HuH-7.5 (cell line): ENCODE measurements at places on chromosomes 1 and 21.

GRCh38 chr1:173418107-173418985 lies 58.8 kb upstream of the PRDX6 start:
- no peak for DNase-seq

GRCh38 chr1:31591425-31592093 lies 15.2 kb downstream of the TINAGL1 start:
- DNase-seq: no peak

GRCh38 chr1:172382990-172383389 lies 37.5 kb upstream of the C1orf105 start:
- DNase-seq: no peak

DNA sequence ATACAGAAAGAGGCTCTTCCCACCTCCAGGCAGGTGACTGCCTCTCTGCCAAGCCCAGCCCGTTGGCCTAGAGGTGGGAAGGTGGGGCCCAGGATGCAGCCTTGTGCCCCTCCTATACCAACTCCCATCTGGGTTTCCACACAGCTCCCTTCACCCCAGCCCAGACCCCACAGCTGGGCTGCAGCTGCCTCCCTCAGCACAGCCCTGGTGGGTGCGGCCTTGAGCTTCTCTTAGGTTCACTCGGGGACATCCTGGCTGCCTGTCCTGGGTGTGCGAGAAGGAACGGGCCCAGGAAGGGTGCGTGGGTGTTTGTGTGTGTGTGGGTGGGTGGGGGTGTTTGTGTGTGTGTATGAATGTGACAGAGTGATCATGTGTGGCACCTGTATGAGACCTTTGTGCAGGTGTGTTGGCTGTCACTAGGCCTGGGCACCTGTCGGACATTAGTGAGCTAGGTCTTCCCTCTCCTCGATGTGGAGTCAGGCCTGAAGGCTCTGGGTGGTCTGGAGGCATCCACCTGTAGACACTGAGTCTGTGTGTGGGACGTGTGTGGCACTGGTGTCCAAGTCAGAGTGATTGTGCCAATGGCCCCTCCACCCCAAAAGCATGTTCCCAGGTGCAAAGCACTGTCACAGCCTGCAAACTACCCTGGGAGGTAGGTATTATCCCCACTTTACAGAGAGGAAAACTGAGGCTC lies 30.7 kb downstream of the FOXO6 start:
- DNase-seq: no peak

DNA sequence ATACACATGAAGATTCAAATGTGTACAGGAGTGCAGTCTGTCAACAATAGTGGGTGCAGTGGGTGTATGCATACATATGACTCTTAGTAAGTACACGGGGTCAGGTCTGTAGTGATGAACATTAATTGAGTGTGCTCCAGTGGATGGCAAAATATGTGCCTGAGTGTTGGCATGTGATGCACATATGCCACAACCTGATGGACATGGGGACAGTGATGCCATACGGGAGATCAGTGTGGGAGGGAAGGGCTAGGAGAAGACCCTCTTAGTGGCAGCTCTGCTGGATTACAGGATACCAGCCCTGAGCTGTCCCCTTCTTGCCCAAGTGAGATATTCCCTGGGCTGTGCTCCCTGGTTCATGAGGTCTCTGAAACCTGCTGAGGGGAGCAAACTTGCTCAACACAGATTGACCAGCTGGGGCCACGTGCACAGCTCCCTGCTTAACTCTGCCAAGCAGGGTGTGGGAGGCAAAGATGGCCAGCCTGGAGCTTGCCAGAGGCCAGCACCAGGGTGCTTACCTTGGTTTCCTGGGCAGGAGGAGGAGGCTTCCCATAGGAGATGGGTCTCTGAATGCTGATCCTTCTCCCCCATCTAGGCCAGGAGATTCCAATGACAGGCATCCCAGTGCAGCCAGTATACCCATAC lies 2.2 kb downstream of the SHISA4 start:
- no peak for DNase-seq

DNA sequence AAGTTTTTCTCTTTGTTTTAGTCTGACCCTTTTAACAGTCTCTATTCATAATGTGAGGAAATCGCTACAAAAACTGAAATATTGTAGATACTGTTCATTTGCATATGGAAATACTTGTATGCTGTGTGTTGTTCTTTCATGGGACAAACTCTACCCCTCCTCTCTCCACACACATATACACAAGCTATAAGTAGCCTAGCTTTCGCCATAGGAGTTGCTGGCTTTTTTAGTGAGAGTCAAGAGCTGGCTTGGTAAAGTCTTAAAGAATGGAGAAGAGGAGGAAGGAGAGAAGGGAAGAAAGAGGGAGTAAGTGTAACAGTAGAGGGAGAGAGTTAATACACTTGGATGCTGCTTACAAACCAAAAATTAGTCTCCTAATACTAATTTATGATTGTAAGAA lies 115.6 kb downstream of the RABGAP1L start:
- no peak for DNase-seq

GRCh38 chr1:216935901-216936300 lies 212.7 kb upstream of the ESRRG start:
- DNase-seq: no peak

- DNase-seq: no peak
Observed at GRCh38 chr1:209626346-209627026, 25.7 kb downstream of the LAMB3 start.

DNA sequence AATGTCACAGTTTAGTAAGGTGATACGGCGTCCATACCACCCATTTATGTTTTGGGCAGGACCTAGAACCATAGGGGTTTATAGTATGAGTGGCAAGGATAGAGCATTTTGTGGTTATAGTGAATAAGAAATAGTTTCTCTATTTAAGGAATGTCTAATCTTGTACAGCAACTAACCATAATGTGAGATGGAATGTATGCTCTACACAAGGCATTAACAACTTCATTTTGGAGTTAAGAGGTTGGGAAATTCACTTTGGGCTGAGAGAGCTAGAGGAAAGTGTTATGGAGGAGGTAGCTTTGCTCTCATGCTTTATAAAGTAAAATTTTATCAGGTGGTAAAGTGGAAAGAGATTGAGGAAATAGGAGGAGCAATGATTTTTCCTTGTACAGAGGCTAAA lies 3.0 kb upstream of the MCL1 start:
- no peak for DNase-seq

GRCh38 chr1:3074800-3075199 lies 5.8 kb downstream of the PRDM16 start:
- DNase-seq: no peak

DNA sequence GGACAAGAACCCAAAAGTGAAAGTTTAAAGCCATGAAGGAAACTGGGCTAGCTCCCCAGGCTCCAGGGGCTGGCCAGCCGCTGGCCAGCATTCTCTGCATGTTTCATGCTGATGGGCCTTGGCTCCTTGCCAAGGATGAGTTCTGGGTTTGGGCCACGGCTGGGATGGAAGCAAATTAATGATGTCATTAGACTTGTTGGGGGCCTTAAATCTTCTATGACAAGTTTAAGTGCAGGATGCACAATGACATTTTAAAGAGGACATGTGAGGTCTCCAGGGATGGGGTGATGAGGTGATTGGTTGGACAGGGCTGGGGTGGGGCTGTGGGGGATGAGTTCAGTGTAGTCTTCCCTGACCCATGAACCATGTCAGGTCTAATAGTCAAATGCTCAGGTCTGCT lies 199.6 kb downstream of the TRABD2B start:
- no peak for DNase-seq

- DNase-seq: no peak
Observed at GRCh38 chr1:110215621-110216515, 5.8 kb downstream of the KCNC4 start.

DNA sequence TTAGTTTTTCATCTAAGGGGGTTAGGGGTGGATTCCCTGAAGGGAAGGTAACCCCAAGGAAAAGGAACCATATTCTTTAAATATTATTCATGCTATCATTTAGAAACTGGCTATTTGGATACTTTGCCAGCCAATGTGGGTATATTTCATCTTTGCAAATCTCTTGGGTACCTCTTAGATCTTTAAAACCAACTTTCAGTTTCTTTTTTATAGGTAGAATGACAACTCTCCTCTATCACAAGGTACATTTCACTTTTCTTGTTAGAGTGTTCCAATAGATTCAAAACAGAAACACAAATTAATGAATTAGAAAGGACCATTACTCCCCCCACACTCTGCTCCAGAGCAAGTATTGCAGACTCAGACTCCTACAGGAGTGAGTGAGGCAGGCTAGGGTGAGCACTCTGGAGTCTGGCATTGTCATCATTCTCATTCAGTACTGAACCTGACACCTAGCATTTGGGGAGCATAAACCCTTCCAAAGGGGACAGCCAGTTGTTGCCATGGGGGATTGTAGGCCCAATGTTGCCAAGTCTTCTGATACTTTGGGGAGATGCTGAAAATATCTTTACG lies 43.0 kb downstream of the MACO1 start:
- no peak for DNase-seq

DNA sequence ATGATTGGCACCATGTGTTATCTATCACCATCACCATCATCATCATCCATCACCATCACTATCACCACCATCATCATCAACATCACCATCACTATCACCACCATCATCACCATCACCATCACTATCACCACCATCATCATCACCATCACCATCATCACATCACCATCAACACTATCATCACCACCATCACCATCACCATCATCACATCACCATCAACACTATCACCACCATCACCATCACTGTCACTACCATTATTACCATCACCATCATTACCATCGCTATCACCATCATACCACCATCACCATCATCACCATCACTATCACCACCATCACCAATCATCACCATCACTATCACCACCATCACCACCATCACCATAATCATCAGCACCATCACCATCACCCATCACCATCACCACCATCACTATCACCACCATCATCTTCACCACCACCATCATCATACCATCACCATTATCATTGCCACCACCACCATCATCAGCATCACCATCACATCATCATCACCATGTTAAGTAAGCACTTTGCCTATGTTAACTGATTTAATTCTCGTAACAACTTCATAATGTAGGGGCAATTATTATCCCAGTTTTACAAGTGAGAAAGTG lies 112.8 kb downstream of the LIPI start:
- no peak for DNase-seq

- no peak for DNase-seq
Observed at GRCh38 chr1:167881786-167882185, 32.1 kb downstream of the ADCY10 start.

DNA sequence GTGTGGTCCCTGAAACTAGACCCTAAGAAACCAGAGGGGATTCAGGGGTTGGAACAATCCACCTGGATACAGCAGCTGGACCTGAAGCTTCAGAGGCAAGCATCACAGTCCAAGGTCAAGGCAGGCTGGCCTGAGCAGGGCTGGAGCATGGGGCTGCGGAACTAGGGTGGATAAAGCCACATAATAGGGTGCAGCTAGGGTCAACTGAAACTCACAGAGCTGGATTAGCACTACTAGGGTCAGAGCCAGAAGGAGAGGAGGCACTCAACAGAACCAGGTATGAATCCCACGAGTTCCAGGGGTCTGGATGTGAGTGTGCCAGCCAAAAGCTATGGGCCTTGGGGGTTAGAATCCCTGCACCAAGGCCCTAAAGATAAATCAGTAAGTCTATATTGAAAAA lies 231.0 kb upstream of the KIAA0040 start:
- DNase-seq: no peak

DNA sequence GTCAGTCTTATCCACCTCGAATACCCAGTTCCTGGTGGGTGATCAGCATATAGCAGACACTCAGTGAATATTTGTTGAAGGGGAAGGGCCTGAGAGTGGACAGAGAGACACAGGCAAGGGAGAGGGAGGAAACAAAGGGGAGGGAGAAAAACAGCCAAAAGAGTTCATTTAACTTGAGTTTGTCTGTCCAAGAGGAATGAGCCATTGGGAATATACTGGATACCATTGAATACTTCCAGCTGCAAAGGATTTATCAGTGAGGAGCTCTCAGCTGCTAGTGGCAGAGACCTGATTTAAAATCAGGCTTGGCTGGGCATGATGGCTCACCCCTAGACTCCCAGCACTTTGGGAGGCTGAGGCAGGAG lies 11.5 kb upstream of the BGLAP start:
- no peak for DNase-seq

DNA sequence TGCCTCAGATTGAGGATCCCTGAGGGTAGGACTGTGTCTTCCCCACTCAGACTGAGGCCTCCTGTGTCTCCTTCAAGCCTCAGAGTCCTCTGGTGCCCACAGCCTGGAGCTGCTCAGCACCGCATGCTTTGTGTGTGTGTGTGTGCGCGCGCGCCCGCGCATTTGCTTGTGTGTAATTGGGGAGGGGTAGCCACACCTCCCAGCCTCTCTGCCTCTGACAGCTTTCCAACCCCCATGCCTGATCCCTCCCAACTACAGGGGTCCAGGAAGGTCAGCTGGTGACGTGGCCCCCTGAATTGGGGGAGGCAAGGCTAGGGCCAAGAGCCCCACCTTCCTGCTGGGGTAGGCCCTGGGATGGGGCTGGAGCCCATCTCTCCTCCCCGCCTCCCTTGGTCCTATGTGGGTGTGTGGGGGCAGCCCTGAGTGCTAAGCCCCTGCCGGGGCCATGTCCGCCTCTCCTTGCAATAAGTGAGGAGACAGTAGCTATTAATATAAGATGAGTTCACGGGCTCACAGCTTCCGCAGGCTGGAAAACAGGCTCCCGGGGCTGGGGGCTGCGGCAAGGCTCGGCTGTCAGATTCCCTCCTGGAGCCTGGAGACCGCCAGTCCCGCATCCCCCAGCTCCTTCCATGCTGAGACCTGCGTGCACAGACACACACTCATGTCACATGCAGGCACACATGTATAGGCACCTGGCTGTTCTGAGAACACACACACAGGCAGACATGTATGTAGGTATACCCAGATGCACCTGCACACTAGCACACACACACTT lies 7.0 kb downstream of the GPR3 start:
- DNase-seq: no peak

GRCh38 chr1:165816826-165817497 lies 10.5 kb upstream of the UCK2 start:
- DNase-seq: no peak

DNA sequence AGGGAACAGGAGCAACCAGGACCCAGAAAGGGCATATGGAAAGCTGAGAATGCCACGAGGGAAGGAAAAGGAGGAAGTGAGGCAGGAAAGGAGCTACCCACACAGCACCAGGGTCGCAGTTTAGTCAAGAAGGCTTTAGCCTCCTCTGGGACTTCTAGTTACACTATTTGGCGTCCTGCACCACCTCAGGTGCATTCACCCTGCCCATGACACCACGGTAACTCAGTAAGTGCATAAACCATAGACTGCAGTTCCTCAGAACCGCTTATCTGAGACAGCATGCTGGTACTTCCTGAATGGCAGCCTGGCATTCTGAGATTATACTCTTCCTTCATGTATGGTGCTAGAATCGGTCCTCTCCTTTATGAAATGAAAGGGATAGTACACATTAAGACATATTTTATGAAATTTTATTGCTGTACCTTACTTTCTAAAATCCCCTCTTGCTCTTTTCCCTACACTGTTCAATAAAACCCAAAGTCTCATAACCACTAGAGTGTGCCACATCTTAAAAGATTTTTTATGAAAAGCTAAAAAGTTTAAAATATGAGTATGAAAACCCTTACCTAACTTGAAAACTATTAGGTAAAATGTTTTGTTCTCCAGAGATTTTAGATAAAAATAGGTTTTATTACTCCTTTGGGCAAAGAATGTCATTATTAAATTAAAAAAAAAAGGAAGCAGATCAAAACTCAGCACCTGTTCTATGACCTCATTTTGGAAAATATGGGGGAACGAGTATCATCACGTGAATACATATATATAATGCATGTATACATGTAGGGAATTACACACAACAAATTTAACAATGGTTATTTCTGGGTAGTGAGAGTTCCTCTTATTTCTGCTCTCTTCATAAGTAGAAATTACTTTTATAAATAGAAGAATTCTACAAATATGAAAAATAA lies 67.3 kb downstream of the VAV3 start:
- no peak for DNase-seq
